ENCODE measurements at places on chromosomes 1 and 21. TPM values are rescaled to one million over a fixed set of nuclear protein-coding genes. Genes with fewer than 3 reads are reported as not detected.

DNA sequence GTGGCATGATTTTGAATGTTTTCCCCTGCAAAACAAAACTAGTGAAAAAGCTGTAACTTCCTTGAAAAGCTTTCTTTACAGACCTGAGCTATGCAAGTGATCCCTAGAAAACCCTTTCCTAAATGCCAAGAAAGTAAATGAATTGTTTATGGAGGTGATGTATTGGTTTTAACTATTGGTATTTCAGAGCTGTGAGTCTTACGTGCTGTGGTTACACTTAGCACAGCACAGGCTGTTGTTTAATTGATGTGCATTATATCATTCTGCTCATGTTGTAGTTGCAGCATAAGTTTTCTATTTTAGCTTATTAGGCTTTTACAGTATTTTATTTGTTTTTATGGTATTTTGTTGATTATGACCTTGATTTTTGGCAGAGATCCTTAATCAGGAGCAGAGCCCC lies 74.1 kb upstream of the DYNLT5 start:
- no peak for DNase-seq

GRCh38 chr1:207852576-207853371 lies 58.2 kb downstream of the CD34 start:
- DNase-seq, result no peak

GRCh38 chr1:9646037-9646436 lies 5.5 kb upstream of the PIK3CD start:
- no peak for DNase-seq

GRCh38 chr1:227731696-227732585 lies 3.2 kb downstream of the JMJD4 start:
- DNase-seq, result no peak

GRCh38 chr1:207073906-207074820 lies 14.5 kb upstream of the C4BPB start:
- DNase-seq, result no peak

DNA sequence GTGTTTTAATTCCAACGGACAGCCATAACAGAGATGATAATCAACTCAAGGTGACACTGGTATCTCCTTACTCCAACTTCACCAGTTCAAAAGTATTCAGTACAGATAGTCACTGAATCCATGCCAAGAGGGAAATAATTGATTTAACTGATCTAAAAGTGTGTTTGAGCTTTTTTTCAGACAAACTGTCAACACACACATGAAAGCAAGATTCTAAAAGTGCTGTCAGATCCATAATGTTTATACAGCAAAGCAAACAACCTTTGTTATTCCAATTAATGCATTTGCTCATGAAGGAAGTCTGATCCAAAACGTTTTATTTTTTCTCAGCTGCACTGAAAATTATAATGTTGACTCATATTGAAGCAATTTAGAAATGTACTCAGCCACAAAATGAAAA lies 5.9 kb upstream of the PRKAA2 start:
- DNase-seq, result no peak

DNA sequence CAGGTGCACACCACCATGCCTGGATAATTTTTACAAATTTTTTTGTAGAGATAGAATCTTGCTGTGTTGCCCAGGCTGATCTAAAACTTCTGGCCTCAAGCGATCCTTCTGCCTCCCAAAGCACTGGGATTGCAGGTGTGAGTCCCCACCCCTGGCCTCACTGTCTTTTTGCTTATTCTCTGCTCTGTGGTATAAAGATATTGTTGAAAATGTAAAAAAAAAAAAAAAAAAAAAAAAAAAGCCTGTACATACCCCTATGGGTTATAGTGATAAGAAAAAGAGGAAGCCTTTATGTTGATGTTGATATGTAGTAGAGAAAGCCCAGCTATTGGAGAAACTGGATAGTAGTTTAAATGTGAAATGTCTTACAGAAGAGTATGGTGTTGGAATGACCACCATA lies 125.8 kb downstream of the XPR1 start:
- no peak for DNase-seq

- no peak for DNase-seq
Observed at GRCh38 chr1:237031480-237031879, 10.5 kb upstream of the RYR2 start.

DNA sequence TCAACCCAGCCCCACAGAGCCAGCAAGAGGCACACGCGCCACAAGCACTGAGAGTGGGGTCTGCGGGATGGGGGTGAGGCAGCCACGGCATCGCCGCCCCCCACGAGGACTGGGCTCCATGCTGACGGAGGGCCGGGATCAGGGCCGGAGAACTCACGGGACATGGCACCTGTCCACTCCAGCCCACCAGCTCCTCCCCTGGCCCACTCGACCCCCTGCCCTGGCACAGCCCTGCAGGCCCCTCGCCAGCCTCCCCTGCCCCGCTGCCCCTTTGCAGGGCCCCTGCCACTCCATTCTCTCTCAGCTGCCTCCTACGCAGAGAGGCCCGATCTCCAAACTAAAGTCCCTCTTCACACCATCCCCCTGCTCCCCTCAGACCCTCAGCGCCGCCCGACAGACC lies 134.0 kb downstream of the NPHP4 start:
- no peak for DNase-seq

- no peak for DNase-seq
Observed at GRCh38 chr1:63642901-63643300, 49.7 kb downstream of the PGM1 start.

GRCh38 chr1:103941086-103941485 lies 191.4 kb downstream of the AMY1C start:
- no peak for DNase-seq

GRCh38 chr1:203150511-203151297 lies 23.2 kb downstream of the ADORA1 start:
- DNase-seq, result no peak

DNA sequence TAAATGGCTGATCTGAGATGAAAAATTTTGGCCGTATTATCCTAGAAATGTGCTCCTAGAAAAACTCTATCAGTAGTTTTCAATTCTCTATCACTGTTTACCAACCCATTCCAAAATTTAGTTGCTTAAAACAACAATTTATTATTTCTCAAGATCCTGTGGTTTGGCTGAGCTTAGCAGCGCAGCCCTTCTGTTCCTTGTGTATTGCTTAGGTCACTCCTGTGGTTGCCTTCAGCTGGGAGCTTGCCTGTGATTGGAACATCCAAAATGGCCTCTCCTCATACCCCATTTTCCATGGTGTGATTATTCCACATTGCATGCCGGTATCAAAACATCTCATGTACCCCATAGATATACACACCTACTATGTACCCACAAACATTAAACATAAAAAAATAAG lies 22.8 kb upstream of the STUM start:
- no peak for DNase-seq

DNA sequence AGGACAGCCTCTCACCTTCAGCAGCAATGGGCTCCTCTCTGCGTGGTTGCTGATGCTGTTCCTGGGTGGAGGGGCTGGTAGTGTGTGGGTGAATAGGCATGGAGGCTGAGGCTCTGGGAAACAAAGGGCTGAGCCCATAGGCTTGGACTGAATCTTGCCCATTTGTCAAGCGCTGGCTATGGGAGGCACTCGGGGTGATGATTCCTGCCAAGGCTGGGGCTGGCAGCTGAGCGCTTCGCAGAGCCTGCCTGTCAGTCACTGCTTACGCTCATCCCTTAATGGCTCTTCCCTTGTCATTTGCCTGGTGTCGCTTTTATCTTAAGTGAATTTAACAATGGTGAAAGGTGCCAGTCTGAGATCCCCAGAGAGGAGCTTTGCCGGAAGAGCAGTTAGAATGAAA lies 353.3 kb downstream of the PBX1 start:
- no peak for DNase-seq

DNA sequence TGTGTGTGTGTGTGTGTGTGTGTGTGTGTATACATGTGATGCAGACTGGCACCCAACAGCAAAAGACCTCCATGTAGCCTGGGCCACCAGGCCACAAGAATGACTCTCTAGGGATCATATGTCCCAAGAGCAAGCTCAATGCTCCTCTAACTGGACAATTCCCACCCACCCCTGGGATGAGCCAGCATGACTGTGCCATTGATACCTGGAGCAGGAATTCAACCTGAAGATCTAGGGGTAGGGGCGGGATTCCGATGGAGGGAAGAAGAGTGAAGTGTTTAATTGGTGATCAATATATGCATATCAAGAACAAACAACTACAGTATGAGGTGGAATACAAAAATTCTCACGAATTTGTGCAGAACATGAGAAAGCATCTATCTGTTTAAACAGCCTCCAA lies 136.2 kb downstream of the PSMG1 start:
- DNase-seq, result no peak

- DNase-seq, result no peak
Observed at GRCh38 chr1:115233598-115233997, 104.5 kb downstream of the NGF start.

- DNase-seq, result no peak
Observed at GRCh38 chr1:147336291-147336690, 93.8 kb downstream of the CHD1L start.

DNA sequence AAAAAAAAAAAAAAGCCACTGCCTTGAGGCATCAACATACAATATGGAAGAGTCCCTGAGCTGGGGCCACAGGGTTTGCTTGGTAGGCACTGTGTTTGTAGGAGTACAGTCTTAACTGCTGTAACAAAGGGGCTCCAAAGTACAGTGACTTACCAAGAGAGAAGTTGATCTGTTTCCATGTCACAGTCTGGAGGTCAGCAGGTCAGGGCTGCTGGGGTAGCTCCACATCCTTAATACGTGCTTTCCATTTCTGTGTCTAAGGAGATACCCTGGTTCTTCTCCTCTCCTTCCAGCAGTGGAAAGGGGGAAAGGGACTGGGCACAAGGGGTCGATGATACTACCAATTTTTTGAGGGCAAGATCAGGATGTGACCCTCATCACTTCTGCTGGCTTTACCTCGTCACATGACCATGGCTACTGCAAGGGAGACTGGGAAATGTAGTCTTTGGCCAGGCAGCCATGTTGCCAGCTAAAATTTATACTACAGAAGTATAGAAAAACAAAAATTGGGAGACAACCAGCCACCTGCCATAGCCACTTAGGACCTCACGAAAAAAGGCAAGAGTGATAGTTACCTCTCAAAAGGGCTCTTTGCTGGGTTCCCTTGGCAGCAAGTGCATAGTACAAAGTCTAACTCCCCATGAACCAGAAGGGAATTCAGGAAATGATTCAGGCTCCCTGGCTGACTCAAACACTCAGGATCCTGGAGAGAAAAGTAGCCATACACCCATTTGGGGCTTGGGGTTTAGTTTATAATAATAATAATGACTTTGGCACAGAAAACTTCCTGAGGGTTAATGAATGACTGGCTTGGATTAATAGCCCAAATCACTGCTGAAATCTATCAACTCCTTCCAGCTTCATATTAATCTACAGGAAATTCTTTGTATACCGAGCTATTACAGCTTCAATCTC lies 52.7 kb upstream of the ATP5PO start:
- DNase-seq, result no peak

Gene KRTAP7-1
- not detected for total RNA-seq

Gene TNNT2
- 7.9 TPM for total RNA-seq

Gene PRRC2C
- total RNA-seq, result 236 TPM

Gene AKR7A2
- 50.6 TPM for total RNA-seq

Gene CADM3
- 5.5 TPM for total RNA-seq

Measured in WTC11 (cell line).